CD4-positive, alpha-beta T cell treated with Interleukin-4 for 4 hours (primary cell): ENCODE measurements at places on chromosomes 5 and 9.

DNA sequence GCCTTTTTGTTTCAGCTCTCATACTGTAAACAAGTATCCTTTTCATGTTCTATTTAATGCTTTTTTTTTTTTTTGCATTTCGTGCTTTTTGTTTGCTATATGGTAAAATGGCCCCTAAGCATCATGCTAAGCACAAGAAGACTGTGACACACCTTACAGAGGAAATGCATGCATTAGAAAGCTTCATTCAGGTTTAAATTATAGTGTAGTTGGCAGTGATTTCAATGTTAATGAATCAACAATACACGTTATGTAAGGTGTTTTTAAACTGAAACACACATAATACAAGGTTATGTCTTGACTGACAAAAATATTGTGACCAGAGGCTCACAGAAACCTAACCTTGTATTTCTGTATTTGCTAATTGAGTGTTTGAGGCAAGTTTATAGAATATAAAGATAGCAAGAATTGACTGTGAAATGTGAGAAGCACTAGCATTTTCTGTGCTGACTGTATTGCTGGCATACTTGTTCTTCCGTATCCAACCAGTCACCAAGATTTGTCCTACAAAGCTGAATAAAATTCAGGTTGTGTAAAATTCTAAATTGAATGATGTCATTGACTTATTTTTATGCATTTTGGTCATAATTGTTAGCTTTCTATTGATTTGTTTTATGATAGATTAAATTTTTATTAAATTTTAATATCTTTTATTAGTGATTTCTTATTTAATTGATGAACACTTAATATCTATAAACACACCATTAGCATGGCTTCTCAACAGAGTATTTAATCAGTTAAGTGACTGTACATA is 4.1 kb downstream of the CFAP95 start:
- no peak for DNase-seq

DNA sequence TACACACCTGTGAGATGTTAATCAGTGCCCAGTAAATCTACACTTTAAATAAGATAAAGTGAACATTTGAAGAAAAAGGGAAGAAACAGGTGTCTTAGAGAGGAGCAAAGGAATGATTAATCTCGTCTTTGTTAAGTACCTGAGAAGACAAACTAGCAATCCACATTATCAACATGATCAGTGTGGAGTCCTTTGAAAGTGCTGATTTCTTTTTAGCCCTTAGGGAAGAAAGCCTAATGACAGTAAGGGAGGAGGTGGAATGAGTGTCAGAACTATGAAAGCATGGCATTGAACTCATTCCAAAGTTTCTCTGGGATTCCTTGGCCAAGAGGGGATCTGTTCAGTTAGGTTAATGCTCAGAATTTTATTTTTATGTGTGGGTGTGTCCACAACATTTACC is 1109.0 kb upstream of the ACO1 start:
- no peak for DNase-seq

DNA sequence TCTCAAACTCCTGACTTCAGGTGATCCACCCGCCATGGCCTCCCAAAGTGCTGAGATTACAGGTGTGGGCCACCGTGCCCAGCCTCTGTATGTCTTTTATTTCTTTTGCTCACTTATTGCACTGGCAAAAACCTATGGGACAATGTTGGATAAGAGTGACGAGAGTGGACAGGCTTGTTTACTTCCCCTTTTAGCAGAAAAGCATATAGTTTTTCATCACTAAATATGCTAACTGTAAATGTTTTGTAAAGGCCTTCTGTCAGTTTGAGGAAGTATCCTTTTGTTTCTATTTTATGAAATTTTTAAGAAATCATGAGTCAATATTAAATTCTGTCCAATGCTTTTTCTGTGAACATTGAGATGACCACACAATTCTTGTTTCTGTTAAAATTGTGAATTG is 103.3 kb downstream of the AUH start:
- DNase-seq = no peak

DNA sequence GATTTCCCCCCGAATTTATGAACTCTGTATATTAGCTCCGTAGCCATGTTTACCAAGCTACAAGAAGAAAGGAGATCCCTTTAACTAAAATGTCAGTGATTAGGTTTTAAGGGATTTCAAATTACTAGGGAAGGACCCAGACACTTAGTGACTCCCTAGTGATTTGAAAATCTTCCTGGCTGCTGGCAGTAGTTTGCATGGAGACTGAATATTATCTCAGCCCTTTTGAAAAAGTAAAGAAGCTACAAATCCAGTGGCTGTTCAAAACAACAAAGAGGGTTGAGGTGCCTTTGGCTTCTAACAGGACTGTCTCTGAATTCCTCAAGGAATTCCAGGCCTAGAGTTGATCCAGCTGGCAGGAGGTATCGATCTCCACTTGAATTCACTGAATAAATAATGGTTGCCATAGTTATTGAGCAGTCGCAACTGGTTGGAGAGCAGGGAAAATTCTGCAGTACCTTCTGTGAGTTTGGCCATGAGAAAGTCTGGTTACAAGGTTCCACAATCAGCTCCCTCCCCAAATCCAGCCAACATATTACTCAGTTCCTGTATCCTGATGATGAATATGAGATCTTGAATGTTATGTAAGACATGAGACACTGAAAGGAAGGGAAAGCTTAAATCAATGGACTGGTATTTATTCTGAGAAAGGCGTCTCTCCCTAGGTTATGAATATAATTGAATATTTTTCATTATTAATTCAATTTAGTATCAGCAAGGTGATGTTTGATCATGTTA is 37.7 kb downstream of the NR4A3 start:
- no peak for DNase-seq

DNA sequence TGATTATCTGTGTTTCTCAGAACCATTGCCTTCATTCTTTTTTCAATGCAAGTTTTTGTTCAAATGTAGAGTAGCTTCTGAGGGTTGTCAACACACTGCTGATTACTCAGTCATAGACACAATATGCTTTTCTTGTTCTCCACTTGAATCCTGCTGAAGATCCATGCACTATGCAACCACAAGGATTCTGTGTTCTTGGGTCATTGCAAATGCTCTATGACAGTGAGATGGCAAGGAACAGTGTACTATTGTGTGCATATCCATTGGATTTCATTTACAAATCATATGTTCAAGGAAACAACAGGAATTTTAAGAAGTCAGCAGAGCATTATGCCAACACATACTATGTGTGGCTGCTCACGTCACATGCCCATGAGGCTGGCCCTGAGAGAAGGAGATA is 1590.2 kb downstream of the EFNA5 start:
- no peak for DNase-seq

DNA sequence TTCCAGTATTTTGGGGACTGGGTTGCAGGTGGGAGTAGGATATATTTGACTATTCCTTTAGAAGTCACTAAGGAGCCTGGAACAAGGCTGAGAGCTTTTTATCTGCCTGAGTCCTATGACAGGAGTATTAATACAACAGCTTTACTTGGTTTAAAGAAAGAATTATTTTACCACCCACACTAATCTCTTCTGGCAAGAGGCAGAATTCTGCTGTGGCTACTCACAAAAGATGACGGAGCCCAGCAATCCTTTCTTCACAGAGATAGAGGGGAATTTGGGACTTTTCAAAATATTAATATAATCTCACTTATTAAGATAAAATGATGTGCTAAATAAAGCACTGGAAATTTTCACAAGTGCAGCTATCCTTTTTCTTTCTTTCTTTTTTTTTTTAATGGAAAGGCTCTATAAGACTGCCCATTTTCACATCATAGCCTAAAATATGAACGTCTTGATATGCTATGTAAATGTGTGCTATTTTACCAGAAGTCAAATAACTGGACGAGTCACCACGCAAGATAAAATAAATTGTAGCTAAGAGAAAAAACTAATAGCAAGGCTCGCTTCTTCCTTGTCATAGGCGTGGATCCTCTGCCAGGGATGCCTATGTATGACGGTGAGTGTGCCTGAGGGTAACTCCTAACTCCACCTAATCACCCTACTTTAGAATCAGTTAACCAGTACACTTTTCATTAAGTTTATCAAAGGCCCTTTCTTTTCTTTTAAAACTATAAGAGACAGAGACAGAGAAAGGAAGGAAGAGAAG is 76.3 kb downstream of the ZNF608 start:
- DNase-seq = no peak

- DNase-seq = no peak
Measured at GRCh38 chr9:129806061-129806460, 3.1 kb downstream of the TOR1B start.

- DNase-seq = no peak
Measured at GRCh38 chr5:139726248-139726647, 69.4 kb upstream of the PSD2 start.

DNA sequence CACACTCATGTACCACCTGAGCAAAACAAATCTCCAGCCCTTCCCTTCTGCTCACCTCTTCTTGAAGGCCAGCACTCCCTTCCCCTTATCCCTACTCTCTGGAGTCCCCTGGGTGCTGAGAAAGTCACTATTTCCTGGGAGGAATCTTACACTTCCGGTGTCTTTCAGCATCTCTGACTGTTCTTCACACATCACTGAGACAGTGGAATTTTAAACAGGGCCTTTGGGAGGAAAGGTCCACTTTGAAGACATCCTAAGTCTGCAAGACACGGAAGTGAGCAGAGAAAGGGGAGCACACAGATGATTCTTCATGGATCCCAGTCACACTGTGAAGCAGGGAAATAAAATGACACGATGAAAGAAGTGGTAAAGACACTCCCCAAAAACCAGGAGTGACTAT is 25.6 kb downstream of the FRMD3 start:
- DNase-seq = no peak

GRCh38 chr9:129669141-129669718 is 3.8 kb downstream of the PRRX2 start:
- DNase-seq = no peak

GRCh38 chr9:76200745-76201144 is 193.5 kb downstream of the RFK start:
- no peak for DNase-seq

DNA sequence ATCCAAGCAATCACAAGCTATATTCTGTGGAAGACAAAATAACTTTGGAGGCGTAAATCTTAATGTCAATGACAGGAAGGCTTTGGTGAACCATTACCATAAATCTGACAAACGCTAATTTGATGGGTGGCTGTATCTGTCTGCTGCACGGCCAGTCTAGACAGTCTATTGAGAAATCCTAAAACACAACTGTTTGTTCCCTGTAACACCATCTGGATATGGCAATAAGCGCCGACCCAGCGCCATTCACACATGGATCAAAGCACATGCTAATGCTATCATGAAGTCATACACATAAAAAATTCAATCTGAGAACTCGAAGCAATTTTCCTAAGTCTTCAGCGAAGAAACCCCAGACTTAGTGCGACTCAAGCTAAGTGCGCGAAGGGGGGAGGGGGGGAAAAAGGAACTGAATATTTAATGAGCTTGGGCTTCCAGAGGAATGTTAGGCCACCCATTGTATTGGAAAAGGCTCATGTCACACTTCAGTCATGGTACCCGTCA is 95.1 kb downstream of the ARL15 start:
- DNase-seq = no peak

DNA sequence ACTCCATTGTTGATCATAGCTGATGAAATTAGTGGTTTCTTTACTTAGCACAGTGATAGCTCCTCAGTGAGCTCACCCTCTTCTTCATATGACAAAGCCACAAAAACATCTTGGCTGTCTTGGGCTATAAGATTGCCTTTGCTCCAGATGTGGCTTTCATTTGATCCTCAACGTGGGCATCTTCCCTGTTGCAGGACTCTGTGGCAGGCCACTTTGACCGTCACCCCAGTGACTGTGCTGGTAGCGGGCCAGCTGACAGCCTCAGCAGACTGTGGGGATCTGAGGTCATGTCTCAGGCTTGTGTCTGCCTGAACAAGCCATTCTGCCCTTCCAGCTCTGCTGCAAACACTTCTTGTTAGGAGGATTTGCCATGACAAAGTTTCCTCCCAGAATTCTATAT is 422.2 kb downstream of the NR2F1-AS1 start:
- no peak for DNase-seq

DNA sequence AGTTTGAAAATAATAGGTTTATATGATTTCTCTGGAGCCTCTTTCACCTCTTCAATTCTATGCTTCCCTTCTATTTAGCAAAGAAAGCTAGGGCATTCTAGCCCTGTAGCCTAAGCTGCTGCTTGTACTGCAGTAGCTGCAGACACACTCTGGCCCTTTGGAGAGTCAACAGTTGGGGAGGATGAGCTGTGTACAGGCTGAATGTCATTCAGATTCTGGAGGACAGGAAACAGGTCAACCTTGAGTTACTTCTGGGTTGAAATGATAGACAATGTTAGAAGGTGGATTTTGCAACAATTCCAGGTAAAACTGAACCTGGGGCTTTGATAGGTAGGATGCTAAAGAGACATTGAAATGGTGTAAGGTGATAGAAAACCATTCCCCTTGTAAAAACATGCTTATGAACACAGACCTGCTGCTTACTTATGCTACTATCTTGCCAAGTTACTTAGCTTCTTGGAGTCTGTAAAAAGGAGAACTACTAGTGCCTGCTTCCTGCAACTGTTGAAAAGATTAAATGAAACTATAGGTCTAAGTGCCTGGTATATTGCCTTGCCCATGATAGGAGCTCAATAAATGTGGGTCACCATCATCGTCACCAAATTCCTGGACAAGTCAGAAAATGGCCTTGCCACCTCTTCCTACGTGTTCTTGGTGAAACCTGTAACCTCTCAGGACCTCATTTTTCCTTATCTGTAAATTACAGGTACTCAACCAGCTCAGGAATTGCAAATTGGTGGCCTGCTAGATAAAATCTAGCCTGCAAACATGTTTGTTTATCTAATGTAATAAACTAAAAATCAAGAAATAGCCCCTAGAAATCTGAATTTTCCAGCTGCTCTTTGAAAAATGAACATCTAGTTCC is 83.7 kb downstream of the GALNT10 start:
- no peak for DNase-seq

DNA sequence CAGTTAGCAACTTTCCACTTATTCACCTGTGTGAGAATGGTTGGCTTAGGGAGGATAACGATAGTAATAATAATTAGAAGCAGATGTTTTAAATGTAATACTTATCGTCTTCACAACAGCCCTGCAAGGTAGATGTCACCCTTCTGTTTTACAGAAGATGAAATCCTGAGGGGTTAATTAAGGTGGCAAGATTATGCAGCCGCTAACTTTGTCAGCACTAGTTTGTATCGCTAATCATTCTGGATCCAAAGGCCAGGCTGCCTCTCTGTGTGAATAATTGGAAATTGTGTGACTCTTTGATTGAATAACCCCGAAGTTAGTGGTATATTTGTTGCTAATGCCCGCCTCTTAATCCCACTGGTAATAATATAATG is 635 bp downstream of the IFT74 start:
- DNase-seq = no peak

GRCh38 chr5:59093329-59093728 is 510.5 kb downstream of the RAB3C start:
- DNase-seq = no peak
